ENCODE measurements at places on chromosomes 5 and 9. TPM values are rescaled to one million over a fixed set of nuclear protein-coding genes. Genes with fewer than 3 reads are reported as not detected.

DNA sequence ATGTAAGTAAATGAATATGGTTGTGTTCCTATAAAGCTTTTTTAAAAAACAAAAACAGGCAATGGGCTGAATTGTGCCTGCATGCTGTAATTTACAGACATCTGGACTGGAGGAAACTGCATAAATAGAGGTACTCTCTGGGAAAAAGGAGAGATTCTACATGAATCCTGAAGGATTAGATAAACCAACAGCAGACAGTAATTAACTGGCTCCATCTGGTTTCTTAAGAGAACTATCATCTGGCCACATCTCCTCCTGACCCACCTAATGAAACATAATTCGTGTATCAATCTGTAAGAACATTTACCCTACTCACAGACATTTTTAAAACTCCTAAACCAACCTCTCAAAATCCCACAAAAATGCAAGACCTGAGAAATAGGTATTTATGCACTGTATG is 528.1 kb upstream of the ST8SIA4 start:
- DNase-seq: no peak

DNA sequence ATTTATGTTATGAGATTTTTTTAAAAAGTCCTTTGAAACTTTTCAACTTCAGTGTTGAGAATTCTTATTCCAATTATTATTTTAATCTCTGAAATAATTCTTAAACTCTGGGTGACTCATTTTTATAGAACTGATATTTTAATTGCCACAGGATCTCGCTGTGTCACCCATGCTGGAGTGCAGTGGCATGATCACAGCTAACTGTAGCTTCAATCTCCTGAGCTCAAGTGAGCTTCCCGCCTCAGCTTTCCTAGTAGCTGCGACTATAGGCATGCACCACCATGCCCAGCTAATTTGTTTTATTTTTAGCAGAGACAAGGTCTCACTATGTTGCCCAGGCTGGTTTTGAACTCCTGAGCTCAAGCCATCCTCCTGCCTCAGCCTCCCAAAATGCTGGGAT is 41.0 kb downstream of the DIMT1 start:
- no peak for DNase-seq

DNA sequence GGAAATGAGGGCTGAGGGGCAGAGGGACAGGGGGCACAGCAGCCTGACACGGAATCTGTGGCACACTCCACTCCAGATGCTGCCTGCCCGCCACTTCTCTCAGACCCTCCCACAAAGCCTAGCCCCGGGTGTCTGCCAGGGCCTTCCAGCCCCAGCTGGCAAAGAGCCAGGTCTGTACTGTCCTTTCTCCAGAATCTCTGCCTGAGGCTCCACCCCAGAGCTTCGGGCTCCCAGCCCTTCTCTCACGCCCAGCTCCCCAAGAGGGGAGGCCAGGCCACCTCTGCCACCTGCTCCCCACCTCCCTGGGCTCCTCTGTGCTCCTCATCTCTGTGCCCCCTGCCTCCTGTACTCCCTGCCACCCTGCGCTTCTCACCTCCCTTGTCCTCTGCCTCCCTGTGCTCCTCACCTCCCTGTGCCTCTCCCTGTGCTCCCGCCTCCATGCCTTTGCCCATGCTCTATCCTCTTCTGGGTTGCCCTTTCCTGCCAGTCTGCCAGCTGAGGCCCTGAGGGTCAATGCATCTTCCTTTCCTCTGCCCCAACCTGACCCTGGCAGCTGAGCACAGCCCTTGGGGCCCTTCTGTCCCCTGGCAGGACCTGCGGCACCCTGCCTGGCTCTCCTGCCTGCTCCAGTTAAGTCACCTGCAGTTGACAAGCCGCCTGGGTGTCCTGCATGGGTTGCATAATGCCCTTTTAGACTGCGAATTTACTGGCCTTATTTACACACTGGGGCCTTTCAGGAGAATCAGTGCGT is 36.4 kb downstream of the RASGEF1C start:
- DNase-seq: no peak

The RASA1 gene
- total RNA-seq: 21.2 TPM

DNA sequence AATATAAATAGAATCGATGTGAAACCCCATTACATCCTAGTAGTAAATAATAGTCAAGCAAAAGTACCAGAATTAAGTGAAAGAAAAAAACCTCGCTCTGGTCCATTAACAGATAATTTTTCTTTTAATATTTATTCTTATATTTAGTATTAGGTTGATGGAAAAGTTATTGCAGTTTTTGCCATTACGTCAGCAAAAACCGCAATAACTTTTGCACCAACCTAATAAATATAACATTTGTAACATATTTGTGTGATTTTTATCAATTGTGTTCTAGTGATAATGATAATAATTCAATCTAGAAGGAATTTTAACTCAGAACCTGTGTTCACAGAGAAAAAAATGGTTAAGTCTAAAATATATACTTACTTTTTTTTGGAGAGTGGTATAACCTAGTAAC is 16.1 kb downstream of the RORB start:
- DNase-seq: no peak

The TAF11L10 gene
- not detected for total RNA-seq

The PCDHGC4 gene
- total RNA-seq: 0.84 TPM

DNA sequence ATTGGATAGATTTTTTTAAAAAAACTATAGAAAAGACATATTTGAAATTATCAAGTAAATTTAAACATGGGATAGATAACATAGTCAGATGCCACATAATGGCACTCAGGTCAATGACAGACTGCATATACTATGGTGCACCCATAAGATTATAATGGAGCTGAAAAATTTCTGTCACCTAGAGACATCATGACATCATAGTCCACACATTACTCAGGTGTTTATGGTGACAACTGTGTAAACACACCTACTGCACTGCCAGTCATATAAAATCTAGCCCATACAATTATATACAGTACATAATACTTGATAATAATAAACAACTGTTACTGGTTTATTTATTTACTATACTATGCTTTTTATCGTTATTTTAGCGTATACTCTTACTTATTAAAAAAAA is 58.6 kb downstream of the CPLANE1 start:
- DNase-seq: no peak

DNA sequence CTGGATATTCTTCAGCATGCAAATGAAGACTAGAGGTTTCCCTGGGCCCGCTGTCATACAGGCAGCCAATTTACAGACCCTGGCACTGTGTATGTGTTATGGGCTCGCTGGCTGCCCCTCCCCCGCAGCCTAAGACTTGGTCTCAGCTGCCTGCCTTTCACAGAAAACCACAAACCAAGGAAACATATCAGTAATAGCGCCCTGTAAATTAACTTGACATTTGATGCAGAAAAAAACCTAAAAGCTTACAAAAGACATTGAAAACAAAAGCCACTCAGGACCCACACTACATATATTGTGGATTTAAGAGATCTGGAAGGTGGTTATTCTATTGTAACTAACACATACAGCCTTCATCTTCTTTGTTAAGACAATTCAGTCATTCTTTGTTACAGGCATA is 287.0 kb upstream of the TMEM161B start:
- no peak for DNase-seq

DNA sequence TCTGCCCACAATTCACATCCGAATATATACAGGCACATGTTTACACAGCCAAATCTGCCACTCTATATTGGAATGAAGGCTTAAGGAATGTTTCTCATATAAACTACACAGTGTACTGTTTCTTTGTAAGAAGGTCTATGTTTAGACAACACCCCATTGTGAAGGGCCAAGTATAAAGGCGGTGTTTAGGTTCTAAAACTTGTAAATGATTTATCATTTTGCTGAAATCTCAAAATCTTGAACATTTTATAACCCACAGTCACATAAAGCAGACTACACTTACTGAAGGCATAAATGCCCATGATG is 94.0 kb downstream of the ZNF608 start:
- no peak for DNase-seq

GRCh38 chr5:160327818-160328217 is 15.5 kb upstream of the CCNJL start:
- no peak for DNase-seq

The MAST4 gene
- total RNA-seq: 12.7 TPM

DNA sequence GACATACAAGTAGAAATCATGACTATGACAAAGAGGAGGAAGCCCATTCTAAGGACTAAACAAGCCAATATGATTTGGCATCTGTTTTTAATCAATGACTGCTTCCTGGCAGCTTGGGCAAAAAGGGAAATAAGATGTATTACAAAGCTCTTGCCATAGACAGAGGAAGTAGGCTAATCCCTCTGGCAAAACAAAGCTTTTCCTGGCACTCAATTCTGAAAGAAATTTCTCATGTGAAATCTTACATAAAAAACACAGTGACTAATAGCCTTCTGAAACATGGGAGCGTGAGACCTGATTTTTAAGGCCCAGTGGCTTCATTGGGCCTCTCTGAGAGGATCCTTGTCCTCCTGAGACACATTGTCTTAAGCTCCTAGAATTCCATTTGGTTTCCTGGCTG is 93.6 kb downstream of the COL23A1 start:
- DNase-seq: no peak

The SLC34A3 gene
- total RNA-seq: not detected

Measured in natural killer cell (primary cell).